ENCODE measurements at places on chromosomes 1 and 21.

- DNase-seq: no peak
Measured at GRCh38 chr1:30469426-30469825, 254.0 kb downstream of the MATN1 start.

DNA sequence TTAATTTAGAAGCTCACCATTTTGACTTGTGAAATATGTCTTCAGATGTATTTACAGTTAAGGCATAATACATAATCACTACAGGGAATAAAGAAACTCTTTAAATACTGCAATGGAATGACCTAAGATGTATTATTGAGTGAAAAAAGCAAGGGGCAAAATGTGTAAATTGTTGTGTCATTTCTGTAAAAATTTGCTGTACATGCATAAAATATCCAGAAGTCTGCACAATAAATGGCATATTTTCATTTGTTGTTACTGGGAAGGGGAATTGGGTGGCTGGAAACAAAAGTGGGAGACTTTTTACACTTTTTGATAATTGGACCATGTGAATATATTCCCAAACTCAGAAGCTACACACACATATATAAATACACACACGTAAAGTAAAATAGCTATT lies 17.1 kb downstream of the LRIG2 start:
- DNase-seq: no peak

DNA sequence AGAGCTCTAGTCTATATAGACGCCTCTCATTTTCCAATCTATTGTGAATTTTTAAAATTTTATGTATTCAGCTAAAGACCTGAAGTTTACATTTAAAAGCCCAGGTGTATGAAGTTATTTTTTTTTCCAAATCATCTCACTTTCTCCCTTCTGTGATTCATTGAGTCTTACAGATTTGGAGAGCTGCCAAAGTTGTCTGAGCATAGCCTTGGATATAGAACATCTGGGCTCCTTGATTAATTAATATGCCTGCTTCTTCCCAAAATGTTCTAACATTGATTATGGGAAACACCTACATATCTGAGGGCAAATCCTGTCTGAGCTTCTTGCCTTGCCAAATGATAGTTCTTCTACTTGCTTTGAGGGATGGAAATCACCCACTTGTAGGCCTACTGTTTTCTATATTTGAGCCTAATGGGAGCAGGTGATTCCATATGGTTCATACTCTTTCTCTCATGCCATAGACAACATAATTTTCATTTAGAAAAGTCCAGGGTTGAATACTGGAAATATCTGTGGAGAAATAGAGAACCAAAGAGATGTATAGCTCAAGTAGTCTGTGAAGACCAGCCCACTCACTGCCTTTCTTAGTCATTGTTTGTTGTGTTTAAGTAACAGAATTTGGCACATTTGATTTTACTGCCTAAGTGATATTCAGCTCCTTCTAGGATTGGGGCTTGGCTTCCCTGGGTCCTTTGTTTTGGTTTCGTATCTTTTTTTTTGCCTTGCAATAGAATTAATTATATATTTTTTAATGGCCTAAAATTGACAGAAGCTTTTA lies 46.2 kb downstream of the MACF1 start:
- DNase-seq: no peak

- DNase-seq: no peak
Measured at GRCh38 chr1:223515421-223515820, 122.2 kb downstream of the CCDC185 start.

GRCh38 chr1:45859221-45859620 lies 55.8 kb downstream of the MAST2 start:
- DNase-seq: no peak

GRCh38 chr1:97174039-97174704 lies 452.6 kb downstream of the PTBP2 start:
- DNase-seq: no peak

- no peak for DNase-seq
Measured at GRCh38 chr1:167221126-167221737, 546 bp downstream of the POU2F1 start.

DNA sequence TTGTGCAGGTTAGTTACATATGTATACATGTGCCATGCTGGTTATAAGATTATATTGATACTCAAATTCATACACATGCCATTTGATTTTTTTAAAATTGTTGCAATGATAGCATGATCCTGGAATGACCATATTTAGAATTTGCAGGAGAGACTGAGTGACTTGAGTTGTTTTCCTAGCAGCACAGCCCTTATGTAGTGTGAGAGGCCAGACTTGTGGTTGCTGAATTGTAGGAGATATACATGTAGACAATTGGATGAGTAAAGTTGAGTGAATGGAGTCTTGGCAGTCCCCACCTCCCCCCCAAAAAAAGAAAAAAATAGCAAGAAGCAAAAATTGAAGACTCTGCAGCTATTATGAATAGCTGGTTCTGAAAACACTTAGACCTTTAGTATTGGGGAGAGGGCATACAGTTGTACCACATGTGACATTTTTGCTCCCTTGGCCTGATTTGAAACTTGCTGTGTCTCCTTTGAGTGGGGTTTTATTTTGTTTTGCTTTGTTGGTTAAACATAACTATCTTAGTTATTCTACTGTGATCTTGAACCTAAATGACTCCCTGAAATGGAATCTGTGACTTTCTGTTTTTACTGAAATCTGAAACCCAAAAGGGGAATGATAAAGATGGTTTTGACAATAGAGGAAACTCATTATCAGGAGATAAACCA lies 280.3 kb downstream of the HMCN1 start:
- no peak for DNase-seq

- DNase-seq: no peak
Measured at GRCh38 chr1:63112155-63112900, 210.0 kb upstream of the FOXD3 start.

DNA sequence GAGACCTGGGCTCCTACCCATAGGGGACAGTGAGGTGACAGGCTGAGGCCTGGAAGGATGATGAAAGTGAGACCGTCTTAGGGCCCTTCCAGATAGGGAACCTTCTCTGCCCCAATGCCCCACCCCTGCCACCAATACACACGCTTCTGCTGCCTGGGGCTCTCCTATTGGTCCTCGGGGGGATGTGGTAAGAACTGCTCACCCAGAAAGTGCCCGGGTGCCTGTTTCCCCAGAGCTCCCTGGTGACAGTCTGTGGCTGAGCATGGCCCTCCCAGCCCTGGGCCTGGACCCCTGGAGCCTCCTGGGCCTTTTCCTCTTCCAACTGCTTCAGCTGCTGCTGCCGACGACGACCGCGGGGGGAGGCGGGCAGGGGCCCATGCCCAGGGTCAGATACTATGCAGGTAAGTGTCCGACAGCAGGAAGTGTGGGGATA lies 948 bp downstream of the SEMA4A start:
- no peak for DNase-seq

- DNase-seq: no peak
Measured at GRCh38 chr1:75765697-75766355, 20.2 kb upstream of the RABGGTB start.

- DNase-seq: no peak
Measured at GRCh38 chr1:218350801-218351266, 5.7 kb downstream of the TGFB2 start.

GRCh38 chr1:234997896-234998741 lies 130.5 kb downstream of the TOMM20 start:
- DNase-seq: no peak

DNA sequence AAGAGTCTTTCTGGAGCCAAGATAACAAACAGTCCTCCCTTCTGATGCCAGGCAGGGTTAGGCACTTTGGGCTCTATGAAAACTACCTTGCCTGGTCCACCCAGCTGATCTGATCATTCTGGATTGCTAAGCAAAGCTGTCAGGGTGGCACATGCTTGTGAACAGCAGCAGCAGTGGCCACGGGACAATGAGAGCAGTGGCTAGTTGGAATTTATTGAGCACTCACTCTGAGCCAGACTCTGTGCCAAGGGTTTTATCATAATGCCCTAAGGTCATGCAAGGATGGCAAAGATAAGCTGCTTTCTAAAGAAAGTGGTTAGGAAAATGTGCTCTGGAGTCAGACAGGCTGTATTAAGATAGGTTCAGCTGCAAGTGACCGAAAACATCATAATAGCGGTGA lies 390.4 kb upstream of the VAMP3 start:
- DNase-seq: no peak

- no peak for DNase-seq
Measured at GRCh38 chr21:18449605-18450550, 46.3 kb upstream of the TMPRSS15 start.

- DNase-seq: no peak
Measured at GRCh38 chr1:63612564-63612963, 19.4 kb downstream of the PGM1 start.

DNA sequence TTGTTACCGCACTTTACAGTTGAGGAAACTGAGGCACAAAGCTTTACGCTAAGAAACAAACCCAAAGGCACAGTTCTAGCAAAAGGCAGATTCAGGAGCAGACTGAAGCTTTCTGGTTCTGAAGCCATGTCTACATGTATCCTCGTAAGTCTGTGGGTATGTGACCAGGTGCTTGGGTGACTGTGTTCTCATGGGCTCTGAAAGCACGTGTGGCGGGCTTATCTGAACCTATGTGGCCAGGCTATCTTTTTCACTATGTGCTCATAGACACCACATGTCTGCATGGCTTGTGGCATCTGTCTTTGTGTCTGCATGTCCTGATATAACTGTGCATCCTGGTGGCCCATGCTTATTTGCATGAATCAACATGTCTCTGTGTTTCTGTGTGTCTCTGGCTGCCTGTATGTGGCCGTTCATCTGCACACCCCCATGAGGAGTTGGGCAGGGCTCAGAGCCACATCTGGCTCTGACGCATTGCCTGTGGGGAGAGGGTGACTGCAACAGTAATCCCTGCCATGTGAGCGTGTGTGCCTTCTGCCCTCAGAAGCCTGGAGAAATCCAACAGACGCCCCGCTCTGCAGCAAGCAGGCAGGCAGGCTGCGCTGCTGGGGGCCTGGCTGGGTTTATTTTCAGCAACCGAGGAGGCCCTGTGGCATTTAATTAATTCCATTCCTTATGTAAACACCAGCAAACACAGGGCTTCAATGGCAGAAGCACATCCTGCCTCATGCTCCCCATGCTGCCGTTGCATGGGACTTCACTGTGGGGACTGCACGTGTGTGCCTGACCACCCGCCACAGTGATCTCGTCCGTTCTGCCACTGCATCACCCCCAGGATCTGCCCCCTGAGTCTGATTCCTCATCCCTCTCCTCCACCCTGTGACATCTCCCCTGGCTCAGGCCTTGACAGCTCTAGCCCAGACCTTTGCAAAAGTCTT lies 115.4 kb downstream of the TRABD2B start:
- no peak for DNase-seq

DNA sequence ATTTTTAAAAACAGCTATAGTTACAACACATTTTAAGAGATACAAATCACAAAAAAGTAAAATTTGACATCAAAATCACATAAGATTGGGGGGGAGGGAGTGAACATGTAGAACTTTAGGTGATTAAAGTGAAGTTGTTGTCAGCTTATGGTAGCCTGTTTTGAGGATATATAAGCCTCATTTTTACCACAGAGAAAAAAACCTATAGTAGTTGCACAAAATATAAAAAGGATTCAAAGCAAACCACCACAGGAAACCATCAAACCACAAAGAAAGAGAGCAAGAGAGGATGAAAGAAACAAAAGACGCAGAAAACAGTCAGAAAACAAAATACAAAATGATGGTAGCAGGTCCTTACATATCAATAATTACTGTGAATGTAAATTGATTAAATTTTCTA lies 291.9 kb upstream of the DEPDC1 start:
- DNase-seq: no peak

- DNase-seq: no peak
Measured at GRCh38 chr21:38228537-38228936, 28.3 kb upstream of the KCNJ15 start.

GRCh38 chr1:64019818-64020217 lies 183.6 kb upstream of the UBE2U start:
- DNase-seq: no peak

GRCh38 chr1:41880950-41881885 lies 37.5 kb downstream of the HIVEP3 start:
- no peak for DNase-seq

DNA sequence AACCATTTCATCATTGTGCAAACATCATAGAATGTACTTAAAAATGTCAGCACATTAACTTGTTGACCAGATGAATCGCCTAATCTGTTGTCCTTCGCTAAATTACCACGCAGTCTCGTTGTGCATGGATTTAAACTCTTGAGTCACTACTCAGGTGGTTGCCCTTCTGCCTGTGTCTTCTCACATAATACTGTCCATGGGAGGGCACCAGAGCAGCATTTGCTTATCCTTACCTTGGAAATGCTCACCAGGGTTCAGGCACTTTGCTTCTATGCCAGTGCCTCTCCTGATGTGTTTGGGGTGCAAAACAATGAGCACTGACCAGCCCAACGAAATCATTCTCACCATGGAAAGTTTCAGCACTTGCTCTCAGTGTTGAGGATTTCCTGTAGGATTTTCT lies 559.9 kb downstream of the RWDD3 start:
- no peak for DNase-seq

DNA sequence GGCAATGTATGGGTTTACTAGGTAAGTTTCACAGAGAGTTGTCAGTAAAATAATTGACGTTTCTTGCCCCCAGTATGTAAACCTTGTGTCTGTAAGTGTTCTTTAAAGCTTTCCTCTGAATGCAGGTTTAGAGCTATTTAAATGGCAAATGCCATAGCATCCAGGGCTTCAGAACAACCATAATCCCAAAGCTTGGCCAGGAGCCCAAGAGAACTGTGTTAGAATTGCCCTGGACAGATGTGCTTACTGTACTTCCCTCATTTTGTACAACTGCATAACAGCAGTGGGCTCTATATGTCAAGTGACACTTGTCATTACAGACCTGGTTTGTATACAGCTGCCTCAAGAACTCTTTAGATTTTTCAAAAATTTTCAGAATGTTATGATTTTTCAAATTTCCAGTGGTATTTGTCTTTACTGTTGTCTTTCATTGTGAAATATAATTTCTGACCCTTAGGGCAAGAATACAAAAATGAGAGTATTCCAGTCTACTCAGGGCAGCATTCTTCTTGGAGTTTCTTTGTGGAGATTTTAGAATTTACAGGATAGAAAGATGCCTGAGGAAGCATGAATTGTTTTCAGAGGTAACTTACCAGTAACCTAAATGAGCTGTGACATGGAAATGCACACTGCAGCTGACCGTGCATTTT lies 136.9 kb upstream of the L1TD1 start:
- no peak for DNase-seq

- DNase-seq: no peak
Measured at GRCh38 chr1:95451054-95451453, 217.0 kb downstream of the RWDD3 start.

GRCh38 chr21:44331650-44332307 lies 7.4 kb downstream of the CFAP410 start:
- DNase-seq: no peak

DNA sequence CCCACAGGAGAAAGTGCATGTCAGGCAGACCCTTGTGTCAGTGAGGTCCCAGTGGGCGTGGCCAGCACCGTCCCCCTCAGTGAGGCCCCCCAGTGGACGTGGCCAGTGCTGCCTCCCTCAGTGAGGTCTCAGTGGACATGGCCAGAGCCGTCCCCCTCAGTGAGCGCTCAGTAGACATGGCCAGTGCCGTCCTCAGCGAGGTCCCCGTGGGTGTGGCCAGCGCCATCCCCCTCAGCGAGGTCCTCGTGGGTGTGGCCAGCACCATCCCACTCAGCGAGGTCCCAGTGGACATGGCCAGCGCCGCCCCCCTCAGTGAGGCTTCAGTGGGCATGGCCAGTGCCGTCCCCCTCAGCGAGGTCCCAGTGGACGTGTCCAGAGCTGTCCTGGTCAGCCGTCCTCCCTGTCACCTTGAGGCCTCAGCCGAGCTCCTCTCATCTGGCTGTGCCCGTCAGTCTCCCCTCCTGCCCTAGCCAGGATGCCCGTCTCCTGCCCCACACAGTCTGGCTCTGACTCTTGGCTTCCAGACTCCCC lies 35.5 kb downstream of the PDE9A start:
- DNase-seq: no peak

GRCh38 chr1:18529714-18530113 lies 49.0 kb downstream of the KLHDC7A start:
- no peak for DNase-seq

GRCh38 chr1:21311016-21311415 lies 20.8 kb upstream of the ECE1 start:
- DNase-seq: no peak
